Activated naive CD4-positive, alpha-beta T cell (primary cell): ENCODE measurements at places on chromosomes 2 and 18.

- no peak for DNase-seq
Measured at GRCh38 chr2:23209059-23209458, 175.9 kb upstream of the KLHL29 start.

DNA sequence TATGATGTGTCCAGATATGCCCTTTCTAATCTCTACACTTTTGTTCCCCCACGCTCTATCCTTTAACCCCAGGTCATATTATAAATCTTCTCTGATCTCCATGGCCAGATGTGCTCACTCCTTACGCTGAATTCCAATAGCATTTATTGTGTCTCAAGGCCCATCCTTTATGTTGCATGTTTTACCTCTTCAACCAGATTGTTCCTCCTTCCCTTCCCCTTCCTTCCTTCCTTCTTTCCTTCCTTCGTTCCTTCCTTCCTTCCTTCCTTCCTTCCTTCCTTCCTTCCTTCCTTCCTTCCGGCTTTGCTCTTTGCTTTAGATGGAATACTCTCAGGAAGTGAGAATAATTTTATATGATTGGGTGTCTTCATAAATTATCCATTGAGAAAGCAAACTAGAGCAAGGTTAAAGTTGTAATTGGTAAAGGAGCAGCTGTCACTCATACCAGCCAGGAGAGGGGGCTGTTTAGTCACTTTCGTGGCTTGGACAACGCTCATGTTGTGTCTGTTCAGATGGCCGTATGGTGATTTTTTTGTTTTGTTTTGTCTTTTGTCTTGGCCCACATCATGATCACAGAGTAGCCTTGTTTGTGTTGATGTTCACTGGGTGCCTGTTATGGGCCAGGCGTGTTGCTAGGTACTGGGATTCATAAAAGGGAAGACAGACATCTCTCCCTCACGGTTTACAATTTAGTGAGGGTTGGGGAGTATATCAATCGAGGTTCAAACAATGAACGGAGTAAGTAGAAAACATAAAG lies 68.0 kb downstream of the DAW1 start:
- no peak for DNase-seq

- no peak for DNase-seq
Measured at GRCh38 chr18:75625966-75626365, 198.5 kb upstream of the SMIM21 start.

DNA sequence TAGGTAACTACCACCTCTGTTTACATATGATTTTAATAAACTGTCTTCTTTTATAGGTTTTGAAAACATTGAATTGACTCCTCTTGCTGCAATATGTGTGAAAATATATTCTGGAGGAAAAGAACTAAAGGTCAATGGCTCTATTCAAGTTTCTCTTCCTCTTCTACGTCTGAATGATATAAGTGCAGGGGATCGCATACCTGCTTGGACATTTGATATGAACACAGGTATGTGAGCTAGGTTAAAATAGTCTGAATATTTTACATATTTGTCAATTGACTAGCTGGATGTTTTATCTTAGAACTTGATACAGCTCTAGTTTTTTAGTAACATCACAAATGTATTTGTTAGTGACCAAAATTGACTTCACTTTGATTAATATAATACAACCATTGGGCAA lies 57.2 kb downstream of the FAM171B start:
- DNase-seq, result no peak

GRCh38 chr2:108370080-108370479 lies 7.7 kb upstream of the SULT1C4 start:
- DNase-seq, result no peak

- no peak for DNase-seq
Measured at GRCh38 chr2:215280326-215280725, 31.5 kb upstream of the ATIC start.

- DNase-seq, result no peak
Measured at GRCh38 chr2:501130-501529, 176.1 kb downstream of the TMEM18 start.

- no peak for DNase-seq
Measured at GRCh38 chr2:12127638-12128037, 381.2 kb downstream of the LPIN1 start.

DNA sequence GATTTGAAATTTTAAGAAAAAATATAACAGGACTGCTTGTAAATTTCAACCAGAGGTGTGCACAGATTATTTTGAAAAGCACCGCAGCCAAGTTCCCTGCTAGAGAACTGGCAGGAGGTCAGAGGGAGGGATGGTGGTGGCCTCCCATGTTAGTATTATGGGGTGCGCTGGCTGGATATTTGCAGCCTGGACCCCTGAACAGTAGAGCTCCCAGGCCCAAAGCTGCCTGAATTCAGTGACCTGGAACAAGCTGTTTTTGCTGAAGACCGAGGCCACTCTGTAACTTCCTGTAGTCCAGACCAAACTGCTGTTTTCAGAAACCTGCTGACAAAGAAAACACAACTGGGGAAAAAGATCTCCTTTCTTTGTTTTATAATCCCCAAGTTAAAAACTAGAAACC lies 314.3 kb downstream of the TNS1 start:
- no peak for DNase-seq

GRCh38 chr2:137964859-137965459 lies 686 bp downstream of the HNMT start:
- DNase-seq, result no peak

DNA sequence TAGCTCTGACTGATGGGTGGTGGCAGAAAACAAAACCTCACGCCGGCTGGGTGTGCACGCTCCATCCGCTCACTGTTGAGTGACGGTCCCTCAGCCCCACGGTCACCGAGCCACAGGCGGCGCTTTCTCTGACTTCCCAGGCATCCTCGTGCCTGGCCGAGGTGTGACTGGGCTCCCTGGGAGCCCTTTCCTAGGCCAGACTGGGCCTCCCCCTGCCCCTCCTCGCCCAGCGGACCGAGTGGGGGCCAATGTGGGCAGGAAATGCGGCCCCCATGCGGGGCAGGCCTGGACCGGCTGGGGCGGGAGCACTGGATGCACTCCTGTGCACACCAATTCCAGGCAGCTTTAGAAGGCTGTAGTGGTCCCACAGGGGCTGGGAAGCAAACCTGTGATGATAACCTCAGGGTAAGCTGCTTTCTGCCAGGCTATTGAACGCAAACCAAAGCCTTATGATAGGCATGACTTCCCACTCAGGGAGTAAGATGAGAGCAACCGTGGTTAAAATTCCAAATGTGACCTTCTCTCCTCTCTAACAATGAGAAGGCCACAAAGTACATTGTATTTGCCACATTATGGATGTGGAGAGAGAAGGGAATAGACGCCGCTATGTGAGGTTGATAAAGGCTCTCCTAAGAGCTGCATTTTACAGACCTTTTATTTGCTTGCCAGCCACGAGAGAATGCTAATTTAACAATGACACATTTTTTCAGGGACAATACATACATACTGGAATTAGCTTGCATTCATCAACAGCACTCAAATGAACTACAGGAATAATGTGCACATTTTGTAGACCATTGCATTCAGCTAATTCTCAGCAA lies 83.9 kb upstream of the PGAP1 start:
- no peak for DNase-seq

DNA sequence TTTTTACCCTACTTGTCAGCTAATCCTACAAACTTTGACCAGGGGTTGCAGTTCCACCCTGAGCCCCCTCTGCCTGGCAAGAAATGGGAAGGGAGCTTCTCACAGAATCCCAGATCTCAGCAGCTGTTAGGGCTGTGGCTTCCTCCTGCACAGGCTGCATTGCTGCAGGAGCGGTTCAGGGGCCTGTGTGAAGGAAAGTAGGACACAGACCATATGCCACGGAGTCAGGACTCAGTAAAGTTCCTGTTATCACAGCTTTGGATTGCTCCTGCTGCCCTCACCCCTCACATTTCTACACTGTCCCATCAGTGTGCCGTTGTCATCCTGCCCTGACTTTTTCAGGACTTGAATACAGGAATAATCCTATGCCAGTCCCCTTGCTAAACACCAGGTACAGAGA lies 62.8 kb upstream of the SP3 start:
- DNase-seq, result no peak

DNA sequence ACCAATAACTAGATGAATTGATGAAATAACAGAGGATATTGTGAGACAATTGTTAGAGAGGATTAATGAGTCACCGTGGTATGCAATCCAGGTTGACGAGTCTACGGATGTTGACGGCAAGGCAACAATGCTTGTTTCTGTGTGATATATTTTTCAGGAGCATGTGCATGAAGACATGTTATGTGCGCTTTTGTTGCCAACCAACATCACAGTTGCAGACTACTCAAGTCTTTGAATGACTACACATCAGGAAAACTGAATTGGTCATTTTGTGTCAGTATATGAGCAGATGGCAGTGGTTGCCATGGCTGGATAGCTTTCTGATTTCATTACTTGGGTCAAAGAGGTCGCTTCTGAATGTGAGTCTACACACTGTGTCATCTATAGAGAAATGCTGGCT lies 96.8 kb upstream of the CRACDL start:
- no peak for DNase-seq

GRCh38 chr2:210302326-210302725 lies 12.6 kb downstream of the MYL1 start:
- DNase-seq, result no peak

DNA sequence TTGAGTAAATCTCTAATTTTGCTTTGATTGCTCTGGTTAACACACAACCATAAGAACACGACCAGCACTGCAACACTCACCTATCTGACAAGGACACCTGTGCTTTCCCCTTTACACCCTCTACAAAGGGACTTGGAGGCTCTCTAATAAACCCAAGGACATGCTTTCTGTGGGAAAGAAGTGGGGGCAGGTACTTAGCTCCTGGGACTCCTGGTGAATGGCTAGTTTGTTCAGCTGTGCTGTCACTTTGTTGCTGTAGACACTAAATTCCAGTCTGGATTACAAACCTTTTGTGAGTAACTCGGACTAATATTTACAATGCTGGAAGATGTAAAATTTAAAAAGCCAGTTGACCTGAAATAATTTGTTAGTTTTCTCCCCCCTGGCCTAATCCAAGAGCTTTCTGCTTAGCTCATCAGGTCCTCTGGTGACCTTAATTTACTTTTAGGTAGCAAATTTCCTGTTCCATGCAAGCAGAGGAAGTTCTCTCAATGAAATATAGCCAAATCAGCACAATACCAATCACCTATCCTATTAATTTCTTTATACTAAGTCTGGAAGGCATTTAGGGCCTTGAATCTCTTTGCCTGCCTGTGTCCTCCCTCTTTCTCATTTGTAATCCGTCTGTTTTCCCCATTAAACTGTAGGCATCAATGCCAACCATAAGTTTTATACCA lies 67.5 kb downstream of the PLCL1 start:
- no peak for DNase-seq

GRCh38 chr2:88753833-88754584 lies 62.5 kb downstream of the RPIA start:
- no peak for DNase-seq

- DNase-seq, result no peak
Measured at GRCh38 chr2:27123302-27124150, at the start of gene ABHD1. ABHD1 (plus strand) TSS chr2:27123815; CDS start chr2:27123949, 134 bp downstream.

- no peak for DNase-seq
Measured at GRCh38 chr2:13091455-13091854, 374.7 kb downstream of the TRIB2 start.

GRCh38 chr18:79782566-79783308 lies 15.0 kb upstream of the KCNG2 start:
- DNase-seq, result no peak

DNA sequence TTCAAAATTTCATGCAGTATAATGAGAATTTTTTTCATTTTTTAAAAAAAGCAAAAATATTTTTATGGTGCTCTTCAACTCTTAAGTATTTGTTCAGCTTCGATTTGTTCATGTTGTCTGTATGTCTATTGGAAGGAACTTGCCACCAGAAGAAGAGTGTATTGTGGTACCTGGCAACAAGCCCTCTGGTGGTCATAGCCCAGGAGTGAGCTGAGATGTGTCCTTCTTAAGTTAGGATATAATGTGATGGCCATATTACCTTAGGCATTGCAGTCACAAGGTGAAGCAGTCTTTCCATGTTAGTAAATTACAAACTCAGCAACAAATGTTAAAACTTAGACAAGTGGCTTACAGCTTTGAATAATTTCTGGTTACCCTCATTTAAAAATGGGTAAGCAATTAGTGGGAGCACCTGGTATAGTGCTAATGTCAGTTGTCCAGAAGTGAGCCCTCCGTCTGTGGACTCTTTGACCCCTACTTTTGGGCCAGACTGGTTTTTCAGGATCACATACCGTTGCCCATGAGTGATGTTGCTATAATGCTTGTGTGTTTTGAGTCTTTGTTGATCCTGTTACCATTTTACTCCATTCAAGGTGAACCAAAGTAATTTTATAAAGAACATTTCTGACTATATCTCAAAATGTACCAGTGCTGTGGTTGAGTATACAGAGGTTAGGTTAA lies 57.4 kb downstream of the MYO1B start:
- no peak for DNase-seq

GRCh38 chr2:47645246-47645645 lies 137.7 kb upstream of the MSH6 start:
- DNase-seq, result no peak

GRCh38 chr18:78922856-78923255 lies 56.8 kb upstream of the SALL3 start:
- no peak for DNase-seq

- DNase-seq, result no peak
Measured at GRCh38 chr2:62512384-62512783, 6.4 kb upstream of the TMEM17 start.

GRCh38 chr2:127416506-127417001 lies 1.7 kb upstream of the PROC start:
- no peak for DNase-seq

DNA sequence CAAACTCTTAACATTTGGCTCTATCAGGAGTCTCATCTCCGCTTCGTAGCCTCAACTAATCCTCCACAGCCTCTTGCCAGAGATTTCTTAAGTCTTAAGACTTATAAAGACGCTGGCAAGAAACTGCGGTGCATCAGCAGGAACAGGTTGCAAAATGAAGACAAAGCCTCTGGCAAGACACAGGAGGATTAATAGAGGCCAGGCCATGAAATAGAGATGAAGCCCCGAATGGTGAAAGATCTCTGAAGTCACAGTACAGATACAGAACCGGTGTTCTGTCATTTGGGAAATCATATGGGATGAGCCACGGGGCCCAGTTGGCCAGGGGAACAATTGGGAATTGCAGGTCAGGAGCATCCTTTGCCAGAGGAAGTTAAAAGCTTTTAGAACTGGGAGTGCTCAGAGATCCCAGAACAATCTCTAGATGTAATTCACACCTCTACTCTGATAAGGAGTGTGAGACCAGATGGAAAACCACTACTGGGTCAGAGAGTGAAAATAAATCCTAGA lies 190.9 kb upstream of the FOSL2 start:
- DNase-seq, result no peak

DNA sequence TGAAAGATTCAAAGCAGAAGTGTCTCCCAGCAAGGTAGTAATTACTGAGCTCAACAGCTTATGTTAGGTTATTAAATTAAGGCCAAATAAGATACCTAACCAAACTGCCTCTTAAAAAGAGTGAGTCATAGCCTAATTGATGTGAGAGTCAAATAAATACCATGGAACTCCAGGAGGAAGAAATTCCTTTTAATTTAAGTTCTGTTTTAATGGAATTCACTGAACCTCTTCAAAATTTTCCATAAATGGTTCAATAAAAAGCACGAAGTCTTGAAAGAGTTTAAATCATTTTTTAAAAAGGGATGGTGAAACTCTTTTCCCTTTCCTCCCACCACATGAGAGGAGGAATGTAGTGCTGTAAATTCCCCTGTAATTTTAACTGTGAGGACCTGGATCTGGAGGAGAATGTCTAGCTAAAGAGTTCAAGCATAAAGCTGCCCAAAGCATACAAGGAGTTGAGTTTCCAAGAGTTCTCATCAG lies 180.8 kb upstream of the MMADHC start:
- no peak for DNase-seq

- no peak for DNase-seq
Measured at GRCh38 chr2:75238670-75239330, 39.5 kb upstream of the TACR1 start.
